Hematopoietic multipotent progenitor cell treated with erythropoietin and hydrocortisone succinate and interleukin-3 and kit ligand, for 15 days (in vitro differentiated cells): ENCODE measurements at places on chromosomes 4 and X.

DNA sequence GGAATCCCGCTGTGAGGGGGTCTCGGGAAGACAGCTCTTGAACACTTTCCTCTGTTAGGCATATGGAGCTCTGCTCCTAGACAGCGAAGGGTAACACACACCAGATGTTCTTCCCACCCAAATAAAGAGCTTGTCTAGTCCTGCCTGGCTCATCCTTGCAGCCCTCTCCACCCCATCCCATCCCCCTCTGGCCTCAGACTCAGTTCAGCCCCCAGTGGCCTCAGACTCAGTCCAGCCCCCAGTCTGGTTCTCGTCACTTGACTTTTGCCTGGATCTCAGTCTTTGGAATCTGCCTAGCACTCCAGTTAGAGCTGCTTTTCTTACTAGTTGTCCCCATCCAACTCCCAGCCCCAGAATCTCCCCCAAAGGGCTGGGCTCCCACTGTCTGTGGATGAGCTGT is 14.9 kb downstream of the RAB33A start:
- no peak for DNase-seq

GRCh38 chrX:40088803-40089540 is 8.8 kb downstream of the BCOR start:
- no peak for DNase-seq

GRCh38 chr4:1639299-1639868 is 44.7 kb downstream of the FAM53A start:
- no peak for DNase-seq

- DNase-seq = no peak
These were observed 12.8 kb upstream of the TNIP2 start for GRCh38 chr4:2768921-2769336.

GRCh38 chr4:146029939-146030710 is 91.5 kb upstream of the ZNF827 start:
- no peak for DNase-seq

DNA sequence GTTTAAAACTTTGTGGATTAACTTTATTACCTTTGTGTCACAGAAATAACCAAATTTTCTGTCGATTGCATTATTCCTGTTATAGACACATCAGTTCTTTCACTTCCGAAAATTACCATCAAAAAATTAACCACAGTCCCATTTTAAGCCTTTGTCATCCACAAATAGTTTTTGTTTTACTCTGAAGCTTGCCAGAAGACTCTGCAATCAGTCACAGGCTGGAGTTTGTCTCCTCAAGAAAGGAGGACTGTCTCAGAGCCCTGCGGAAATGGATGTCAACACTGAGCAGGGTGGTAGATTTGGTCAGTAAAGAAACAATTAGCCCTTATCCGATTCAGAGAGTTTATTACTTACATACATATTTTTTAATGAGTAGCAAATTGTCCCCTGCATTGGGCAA is 20.1 kb upstream of the TCEAL4 start:
- DNase-seq = no peak

DNA sequence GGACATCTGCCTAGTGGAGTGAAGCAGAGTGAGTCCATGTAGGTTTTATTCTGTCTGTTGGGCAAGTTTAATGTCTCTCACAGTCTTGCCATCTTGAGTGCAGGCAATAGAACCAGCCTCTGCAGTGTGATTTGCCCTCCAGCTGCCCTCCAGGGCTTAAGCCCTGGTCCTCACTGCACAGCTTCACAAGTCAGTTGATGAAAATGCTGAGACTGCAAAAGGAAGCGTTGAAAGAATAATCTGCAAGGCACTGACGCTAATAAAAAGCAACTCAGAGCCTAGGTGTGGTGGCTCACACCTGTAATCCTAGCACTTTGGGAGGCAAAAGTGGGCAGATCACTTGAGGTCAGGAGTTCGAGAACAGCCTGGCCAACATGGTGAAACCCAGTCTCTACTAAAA is 54.1 kb upstream of the PHOX2B start:
- DNase-seq = no peak

DNA sequence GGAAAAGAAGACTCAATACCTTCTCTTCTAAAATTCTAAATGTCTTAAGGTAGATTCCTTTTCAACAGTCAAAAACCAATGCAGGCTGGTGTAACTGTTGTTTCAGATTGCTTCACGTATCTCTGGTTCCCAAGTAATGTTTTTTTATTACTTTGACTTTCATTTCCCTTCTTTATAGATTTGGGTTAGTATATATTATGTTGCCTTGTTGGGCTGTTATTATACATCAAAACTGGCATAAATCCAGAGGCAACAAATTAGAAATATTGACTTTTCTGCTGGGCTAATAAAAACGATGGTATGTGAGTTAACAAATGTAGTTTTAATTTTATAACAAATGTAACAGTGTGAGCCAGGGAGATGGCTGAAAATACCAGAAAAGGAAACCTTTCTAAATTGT is 444.7 kb upstream of the TENM3 start:
- DNase-seq = no peak

- DNase-seq = no peak
These were observed 253.4 kb downstream of the EPHA5 start for GRCh38 chr4:65416891-65417290.

- DNase-seq = no peak
These were observed 251.9 kb upstream of the ETNPPL start for GRCh38 chr4:109014593-109015412.

GRCh38 chr4:2067446-2068197 is 8.5 kb downstream of the NAT8L start:
- no peak for DNase-seq

DNA sequence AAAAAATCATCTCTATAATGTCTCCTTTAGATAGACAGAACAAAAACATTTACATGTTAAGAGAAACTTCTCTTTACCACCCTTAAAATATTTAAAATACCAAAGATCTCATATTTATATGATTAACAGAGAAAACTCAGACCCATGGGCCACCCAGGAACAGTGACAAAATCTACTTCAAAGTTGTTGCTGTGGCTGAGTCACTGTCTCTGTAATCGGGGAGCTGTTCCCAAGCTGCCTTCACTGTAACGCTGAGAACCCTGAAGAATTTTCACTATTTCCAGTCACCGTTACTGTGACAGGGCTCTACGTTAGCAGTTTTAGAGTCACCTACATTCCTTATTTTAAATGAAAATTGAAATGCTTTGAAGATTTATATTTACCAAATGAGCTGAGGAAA is 9.0 kb upstream of the DAPP1 start:
- DNase-seq = no peak

- no peak for DNase-seq
These were observed 556.2 kb upstream of the PCDH10 start for GRCh38 chr4:132592850-132593249.

DNA sequence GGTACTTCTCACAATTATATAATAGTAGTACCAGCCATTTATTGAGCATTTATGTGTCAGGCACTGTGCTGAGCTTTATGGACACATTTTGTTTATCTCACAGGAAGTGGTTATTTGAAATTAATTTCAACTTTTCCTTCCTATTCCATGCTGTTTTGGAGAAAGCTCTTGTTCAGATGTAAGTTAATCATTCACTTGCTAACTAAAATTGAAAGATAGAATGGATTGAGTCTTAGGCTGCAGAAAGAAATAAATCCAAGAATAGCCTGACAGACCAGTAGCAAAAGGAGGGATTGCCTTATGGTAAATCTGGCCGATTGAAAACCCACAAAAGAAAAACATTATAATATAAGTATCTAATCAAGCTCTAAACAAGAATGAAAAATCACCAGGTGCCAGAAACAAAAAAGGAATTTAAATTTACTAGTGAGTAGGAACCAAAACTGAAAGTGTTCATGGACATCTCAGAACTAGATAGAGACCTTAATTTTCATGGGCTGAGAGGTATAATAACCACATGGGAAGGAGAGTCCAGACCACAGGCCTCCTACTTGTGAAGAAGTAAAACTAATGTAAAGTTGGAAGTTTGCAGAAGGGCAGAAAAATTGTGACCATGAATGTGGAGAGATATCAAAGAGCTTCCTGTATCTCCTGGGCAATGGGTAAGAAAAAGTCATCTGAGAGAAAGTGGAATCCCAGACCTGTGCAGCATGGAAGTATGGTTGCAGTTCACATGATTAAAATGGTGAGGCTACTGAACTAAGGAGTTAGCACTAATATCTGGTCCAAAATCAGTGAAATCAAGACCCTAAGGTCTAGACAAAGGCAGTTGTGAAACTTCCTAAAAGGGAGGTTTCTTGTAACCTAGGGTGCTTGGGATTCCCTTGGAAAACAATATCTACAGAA is 38.0 kb downstream of the RADX start:
- no peak for DNase-seq

DNA sequence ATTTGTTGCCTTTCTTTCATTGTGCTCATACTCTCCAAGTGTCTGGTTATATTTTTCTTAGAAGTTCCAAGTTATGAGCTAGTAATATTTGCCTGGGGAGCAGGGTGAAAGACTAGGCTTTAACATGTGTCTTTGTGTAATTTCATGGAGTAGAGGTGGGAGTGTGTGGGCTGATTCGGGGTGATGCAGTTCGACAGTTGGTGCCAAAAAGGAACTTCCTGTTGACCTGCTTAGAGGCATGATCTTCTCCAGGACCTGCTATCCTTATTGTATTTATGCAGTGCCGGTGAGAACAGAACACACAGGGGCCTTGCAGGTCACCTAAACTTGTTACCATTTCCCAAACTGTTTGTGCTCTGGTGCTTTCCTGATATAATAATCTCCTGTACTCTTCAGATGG is 21.2 kb downstream of the USP53 start:
- DNase-seq = no peak

DNA sequence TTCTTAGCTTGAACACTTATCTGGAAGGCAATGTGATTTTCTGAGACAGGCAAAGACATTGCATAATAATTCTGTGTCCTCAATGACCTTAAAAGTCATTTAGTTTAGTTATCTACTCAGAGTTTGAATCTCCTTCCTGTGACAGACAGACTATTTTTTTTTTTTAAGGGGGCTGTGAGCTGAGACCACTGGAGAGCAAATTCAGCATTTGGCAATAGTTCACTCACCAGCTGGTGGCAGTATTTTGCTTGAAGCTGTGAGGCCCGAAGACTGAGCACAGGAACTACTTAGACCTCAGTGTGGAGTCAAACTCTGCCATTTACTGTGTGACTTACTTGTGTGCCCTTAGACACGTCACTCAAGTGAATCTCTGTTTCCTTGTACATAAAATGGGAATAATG is 22.9 kb upstream of the CPE start:
- DNase-seq = no peak

- no peak for DNase-seq
These were observed 8.2 kb upstream of the ADAMTS3 start for GRCh38 chr4:72577211-72577610.

DNA sequence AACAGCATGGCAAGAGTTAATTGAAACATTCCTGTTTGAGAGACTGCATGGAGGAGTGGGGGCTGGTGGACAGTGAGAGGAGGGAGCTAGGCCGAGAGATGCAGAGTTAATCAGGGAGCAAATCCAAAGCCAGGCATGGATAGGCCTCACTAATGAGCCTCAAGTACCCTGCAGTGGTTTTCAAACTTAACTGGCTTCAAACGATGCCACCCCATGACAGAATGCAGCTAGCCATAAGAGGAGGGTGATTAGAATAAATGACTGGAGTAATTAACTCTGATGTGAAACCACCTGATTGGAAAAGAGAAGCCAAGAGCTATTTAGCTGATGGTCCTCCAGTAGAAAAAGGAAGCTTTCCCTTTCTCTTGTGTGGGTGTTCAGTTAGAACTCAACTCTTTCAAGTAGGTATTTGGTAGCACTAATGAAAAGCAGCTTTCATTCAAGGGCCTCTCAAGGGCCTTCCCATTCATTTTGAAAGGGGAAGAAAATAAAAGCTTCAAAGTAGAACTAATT is 215.4 kb upstream of the MAB21L2 start:
- DNase-seq = no peak

DNA sequence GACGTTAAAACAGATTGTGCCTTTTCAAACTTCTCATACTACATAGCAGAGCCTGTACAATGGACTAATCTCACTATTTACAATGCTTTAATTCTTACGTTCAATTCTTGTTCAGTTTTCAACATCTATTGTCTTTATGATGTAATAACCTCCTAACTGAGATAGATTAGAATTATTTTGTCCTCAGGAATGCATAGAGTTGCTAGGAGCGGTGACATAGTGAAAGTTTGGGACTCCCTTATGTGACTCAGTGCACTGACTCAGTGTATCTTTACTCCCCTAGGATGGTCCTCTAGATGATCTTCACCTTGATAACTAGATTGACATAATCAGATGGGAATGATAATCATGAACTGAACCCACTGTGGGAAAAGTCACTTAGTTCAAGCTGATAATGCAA is 151.5 kb downstream of the VEGFC start:
- DNase-seq = no peak

DNA sequence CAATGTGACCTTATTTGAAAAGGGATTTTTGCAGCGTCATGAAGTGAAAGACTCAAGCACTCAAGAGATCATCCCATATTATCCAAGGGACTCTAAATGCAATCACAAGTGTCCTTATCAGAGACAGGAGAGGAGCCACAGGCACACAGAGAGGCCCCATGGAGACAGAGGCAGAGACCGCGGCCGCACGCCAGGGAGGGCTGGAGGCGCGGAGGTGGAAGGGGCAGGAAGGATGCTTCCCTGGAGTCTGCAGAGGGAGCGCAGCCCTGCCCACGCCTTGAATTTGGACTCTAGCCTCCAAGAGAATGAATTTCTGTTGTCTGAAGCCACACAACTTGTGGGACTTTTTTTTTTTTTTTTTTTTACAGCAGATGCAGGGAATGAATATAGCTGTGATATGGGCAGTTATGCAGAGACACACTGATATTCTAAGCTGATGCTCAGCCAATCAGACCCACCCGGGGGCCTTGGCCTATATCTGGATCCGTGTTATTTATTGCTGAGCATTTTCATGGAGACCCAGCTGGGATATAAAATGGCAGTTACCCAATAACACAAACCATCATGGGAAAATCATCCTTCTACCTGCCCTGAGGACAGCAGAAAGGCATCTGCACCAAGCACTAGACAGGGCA is 244.8 kb upstream of the PSAPL1 start:
- no peak for DNase-seq

DNA sequence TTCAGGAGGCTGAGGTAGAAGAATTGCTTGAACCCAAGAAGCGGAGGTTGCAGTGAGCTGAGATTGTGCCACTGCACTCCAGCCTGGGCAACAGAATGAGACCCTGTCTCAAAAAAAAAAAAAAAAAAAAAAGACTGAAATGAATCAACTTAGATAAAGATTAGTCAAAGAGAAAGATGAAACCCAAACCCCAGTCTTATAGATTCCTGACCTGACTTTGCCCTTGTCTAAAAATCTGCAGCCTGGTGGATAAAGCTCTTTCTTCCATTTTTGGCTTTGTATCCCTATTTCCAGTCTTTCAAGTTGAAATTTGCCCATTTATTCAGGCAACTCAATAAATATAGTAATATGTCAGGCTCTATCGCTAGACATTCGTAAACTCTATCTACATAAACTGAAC is 39.3 kb upstream of the SPINK2 start:
- no peak for DNase-seq
